ENCODE measurements at places on chromosomes 12 and 14. TPM values are rescaled to one million over a fixed set of nuclear protein-coding genes. Genes with fewer than 3 reads are reported as not detected.
A peak's percentile ranks its signal among the peaks of the same experiment; 100 is the strongest.

The USP44 gene
- 197 TPM for total RNA-seq

The PRH2 gene
- not detected for total RNA-seq

The GPR137C gene
- 4.3 TPM for total RNA-seq

The PTGR2 gene
- 17.5 TPM for total RNA-seq

The APOF gene
- total RNA-seq, result not detected

DNA sequence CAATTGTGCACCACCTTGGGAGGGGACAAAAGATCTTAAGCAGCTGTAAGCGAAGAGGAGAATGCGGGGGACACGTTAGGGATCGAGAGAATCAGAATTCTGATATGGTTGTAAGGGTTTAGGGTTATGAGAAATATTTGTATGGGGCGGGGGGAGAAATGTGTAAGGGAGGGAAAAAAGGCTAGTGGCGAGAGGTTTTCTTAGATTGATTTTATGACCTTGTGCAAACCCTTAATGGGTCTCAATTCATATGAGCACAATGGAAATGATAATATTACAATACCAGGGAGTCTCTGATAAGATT is 396 bp downstream of the NDUFA9 start:
- H3K27ac ChIP-seq, result peak overlapping the region; percentile 91
- H3K36me3 ChIP-seq, result no peaks in the 10 kb centered on the region
- no peaks in the 10 kb centered on the region for H3K27me3 ChIP-seq
- 0 out of 2 replicates have a peak, but pooled peaks cover 3% of the 10 kb centered on the region for H3K4me1 ChIP-seq
- peak overlapping the region; percentile 97 for H3K4me3 ChIP-seq

DNA sequence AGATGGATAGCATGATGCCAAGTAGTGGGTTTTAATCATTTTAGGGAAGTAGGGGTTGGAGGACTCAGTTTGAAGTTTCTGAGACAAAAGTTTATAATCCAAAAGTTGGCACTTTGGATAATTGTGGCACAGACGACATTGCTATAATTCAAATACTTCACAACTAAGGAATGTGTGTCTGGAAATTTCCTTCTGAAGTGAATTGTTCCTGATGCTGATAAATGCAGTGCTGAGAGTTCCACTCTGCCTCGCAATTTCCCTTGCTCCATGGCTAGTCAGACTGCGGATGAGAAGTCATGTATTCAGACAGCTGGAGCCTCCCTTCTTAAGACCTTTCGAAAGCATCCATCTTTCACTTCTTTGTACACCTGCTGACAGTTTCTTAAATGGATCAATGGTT is 393.3 kb upstream of the PRICKLE1 start:
- no peak overlapping the region for H3K27ac ChIP-seq
- H3K36me3 ChIP-seq, result no peaks in the 10 kb centered on the region
- H3K4me3 ChIP-seq, result no peak overlapping the region
- no peak for DNase-seq

GRCh38 chr14:21264025-21264801 is 5.0 kb downstream of the HNRNPC start:
- no peaks in the 10 kb centered on the region for H3K27me3 ChIP-seq
- no peak for DNase-seq
- peaks cover 4% of the 10 kb centered on the region for H3K4me1 ChIP-seq
- H3K4me3 ChIP-seq, result peak overlapping the region; percentile 99
- no peak overlapping the region for H3K27ac ChIP-seq
- H3K36me3 ChIP-seq, result peaks cover 28% of the 10 kb centered on the region

GRCh38 chr12:78439666-78440065 is 424.9 kb upstream of the SYT1 start:
- no peak for DNase-seq
- H3K27me3 ChIP-seq, result no peaks in the 10 kb centered on the region
- H3K4me1 ChIP-seq, result no peaks in the 10 kb centered on the region
- no peaks in the 10 kb centered on the region for H3K36me3 ChIP-seq
- H3K27ac ChIP-seq, result no peak overlapping the region

DNA sequence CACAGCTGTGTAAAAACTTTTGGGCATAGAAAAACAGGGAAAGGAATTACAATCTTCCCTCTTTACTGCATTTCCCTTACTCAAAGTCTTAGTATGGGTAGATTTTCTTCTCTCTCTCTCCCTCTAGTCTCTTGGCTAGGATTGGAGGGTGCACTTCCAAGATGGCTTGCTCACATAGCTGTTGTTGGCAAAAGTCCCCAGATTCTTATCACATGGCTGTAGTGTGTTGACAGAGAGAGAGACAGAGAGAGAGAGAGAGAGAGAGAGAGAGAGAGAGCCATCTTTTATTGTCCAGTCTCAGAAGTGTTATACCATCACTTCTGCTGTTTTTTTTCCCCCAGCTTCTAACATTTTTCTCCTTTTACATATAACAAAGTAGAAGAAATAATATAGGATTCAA is 6.3 kb upstream of the OR4E2 start:
- no peaks in the 10 kb centered on the region for H3K27me3 ChIP-seq
- no peak overlapping the region for H3K4me3 ChIP-seq
- no peak overlapping the region for H3K27ac ChIP-seq
- no peak for DNase-seq

GRCh38 chr12:52906191-52906601 is 1.3 kb upstream of the KRT8 start:
- peaks cover 31% of the 10 kb centered on the region for H3K4me1 ChIP-seq
- no peak for DNase-seq
- no peaks in the 10 kb centered on the region for H3K27me3 ChIP-seq
- no peak overlapping the region for H3K4me3 ChIP-seq
- peaks cover 6% of the 10 kb centered on the region for H3K36me3 ChIP-seq
- no peak overlapping the region for H3K27ac ChIP-seq

- no peaks in the 10 kb centered on the region for H3K36me3 ChIP-seq
- no peak for DNase-seq
- no peaks in the 10 kb centered on the region for H3K27me3 ChIP-seq
- H3K4me1 ChIP-seq, result no peaks in the 10 kb centered on the region
- no peak overlapping the region for H3K27ac ChIP-seq
- no peak overlapping the region for H3K4me3 ChIP-seq
These were observed 75.3 kb upstream of the CEP83 start for GRCh38 chr12:94534774-94535509.

Data from H1 (cell line).